ENCODE measurements at places on chromosomes 5 and 9.

DNA sequence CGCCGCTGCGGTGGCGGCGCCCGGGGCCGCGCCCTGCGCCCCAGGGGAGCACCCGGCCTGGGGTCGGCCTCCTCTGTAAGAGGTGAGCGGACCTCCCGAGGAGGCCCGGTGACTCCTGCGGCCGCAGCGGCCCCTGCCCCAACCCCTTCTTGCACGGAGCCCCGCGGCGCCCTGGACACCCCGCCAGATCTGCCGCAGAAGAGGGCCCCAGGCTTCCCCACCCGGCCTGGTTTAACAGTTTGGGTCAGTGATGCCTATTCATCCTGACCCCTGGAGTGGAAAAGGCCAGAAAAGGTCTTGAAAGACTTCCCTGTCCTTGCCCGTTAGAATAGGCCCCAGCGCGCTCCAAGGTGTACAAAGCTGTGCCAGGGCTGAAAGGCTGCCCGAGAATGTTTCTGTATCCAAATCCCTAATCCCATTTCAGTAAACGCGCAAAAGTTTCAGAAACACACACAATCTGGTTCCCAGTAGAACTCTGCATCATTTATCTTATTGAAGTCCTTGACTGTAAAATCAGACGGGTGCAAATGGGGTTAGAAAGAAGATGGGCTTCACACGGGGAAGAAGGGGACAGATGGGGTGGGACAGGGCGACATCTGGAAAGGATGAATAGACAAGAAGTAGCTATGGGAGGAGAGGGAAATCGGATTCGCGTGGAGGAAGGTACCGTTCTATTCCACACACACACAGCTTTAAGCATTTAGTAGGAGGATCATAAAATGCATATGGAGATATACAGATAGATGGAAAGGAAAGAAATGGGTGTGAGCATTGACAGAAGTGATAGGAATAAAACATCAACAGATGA lies 1.1 kb upstream of the SSBP2 start:
- DNase-seq: no peak

GRCh38 chr5:111810112-111810511 lies 53.1 kb upstream of the NREP start:
- no peak for DNase-seq

- DNase-seq: no peak
Measured at GRCh38 chr5:36279054-36279698, 22.5 kb downstream of the RANBP3L start.

DNA sequence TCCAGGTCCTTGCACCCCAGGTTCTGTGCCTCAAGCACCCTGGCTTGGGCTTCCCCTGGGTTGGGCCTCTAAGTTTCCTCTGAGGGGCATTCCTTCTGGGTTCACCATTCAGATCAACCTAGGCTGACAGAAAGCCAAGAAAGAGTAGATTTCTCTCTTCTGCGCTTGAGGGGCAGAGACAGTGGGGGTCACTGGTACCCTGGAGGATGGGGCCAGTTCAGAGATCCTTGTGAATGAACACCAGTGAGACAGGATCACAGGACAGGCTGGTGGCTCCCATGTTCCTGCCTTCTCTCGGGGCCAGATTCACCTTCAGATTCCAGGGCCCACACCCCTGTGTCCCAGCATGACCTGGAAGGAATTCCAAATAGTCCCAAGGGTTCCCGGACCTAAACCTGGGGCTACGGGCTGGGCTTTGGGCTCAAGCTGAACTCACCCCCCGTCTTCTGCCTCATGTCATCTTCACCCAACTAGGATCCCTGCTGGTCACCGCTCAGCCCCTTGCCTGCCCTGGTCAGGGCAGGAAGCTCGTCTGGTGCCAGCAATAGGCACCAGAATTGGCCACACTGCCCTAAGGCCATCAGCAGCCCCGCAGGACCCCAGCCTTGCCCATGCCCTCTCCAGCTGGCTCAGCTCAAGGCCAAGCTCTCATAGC lies 91.8 kb upstream of the MVB12B start:
- DNase-seq: no peak

- DNase-seq: no peak
Measured at GRCh38 chr5:89372176-89372575, 489.2 kb upstream of the MEF2C start.

DNA sequence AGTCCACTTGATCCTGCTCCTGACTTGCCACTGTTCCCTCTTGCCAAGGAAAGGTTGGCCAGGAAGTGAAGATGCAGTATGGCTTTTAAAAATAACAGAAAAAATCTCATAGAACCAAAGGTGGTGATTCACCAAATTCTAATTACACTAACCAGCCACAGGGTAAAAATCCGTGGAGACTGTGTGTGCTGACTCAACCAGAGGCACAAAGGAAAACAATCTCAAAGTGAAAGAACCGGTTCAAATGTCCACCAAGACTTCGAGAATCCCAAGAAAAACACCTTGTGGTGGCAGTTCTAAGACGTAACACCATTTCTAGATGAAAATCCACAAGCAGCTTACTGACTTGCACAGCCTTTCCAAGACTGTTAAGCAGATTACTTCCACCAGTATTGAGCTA lies 279.1 kb downstream of the TLE1 start:
- no peak for DNase-seq
